ENCODE measurements at places on chromosomes 7 and 10.

DNA sequence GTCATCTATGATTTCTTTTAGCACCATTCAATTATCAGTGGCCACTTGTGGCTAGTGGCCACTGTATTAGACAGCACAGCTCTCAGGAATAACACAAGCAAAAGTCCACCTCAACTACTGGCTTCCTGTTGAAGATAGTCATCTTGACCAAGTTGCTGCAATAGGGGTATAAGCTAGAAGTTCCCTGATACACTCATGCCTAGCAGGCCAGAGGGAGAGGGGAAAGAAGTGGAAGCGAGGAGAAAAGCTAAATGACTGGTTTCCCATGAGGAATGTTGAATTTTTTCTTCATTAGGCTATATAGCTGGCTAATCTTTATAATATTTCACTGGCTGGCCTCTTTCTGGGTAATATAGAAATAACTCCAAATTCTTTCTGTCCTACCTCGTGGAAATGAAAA lies 327.5 kb upstream of the MEOX2 start:
- no peak for DNase-seq

DNA sequence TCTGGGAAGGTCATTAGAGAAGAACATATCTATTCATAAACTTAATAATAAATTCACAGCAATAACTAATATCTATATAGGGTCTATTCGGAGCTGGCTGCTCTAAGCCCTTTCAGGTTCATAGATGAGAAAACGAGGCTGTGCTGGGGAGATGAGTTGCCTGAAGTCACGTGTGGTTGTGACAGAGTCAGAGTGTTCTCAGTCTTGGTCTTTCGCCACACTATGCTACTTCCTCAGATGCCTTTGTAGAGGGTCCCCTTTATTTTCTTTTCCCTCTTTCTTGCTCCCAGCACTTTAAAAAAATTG lies 43.7 kb upstream of the FAM180A start:
- no peak for DNase-seq

GRCh38 chr7:98458090-98458875 lies 57.4 kb upstream of the BAIAP2L1 start:
- DNase-seq: no peak

GRCh38 chr7:143408686-143409561 lies at the start of gene EPHA1:
TSS of gene EPHA1 (minus strand) at chr7:143408856. CDS start at chr7:143408805, 51 bp downstream.
- DNase-seq: peak; percentile 75

GRCh38 chr7:74658178-74659004 lies 873 bp downstream of the GTF2I start:
- DNase-seq: peak; percentile 94

DNA sequence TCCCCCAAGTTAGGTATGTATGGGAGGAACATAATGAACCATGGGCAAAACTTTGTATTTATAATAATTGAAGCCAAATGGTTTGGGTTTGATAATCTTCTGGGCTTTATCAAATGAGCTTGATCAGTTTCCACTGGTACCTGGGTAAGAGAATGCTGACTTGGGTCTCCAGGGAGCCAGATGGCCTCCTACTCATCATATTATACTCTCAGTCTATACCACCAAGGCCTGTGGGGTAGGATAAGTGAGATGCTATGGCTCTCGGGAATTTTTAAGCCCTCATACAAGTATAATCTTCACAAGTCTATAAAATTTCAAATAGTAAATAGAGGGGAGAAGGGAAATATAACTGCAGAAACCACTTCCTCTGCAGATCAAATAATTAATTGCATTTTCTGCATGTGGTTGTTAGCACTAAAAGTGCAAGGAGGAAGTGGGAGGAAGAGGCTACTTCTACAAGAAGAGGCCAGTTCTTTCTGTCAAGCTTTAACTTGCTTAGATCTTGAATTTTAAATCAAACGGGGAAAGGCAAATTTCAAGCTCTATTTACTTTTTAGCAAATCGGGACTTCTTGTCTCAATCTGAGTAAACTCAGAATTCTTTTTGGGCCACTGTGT lies 349.0 kb downstream of the SORCS1 start:
- DNase-seq: no peak

- DNase-seq: no peak
Observed at GRCh38 chr10:132602614-132603013, 65.0 kb downstream of the INPP5A start.

DNA sequence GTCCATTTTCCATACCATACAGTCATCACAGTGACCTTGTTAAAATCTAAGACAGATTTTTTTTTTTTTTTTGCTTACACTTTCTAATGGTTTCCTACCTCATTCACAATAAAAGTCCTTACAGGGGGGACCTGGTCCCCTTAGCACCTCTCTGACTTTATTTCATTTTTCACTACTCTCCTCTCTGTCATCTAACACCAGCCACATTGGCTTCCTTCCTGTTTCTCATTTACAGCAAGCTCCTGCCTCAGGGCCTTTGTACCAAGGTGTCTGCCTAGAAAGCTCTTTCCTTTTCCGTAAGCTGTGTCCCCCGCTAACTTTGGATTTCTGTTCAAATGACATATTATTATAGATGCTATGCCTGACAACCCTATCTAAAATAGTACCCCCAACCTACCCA lies 27.7 kb downstream of the CC2D2B start:
- no peak for DNase-seq

DNA sequence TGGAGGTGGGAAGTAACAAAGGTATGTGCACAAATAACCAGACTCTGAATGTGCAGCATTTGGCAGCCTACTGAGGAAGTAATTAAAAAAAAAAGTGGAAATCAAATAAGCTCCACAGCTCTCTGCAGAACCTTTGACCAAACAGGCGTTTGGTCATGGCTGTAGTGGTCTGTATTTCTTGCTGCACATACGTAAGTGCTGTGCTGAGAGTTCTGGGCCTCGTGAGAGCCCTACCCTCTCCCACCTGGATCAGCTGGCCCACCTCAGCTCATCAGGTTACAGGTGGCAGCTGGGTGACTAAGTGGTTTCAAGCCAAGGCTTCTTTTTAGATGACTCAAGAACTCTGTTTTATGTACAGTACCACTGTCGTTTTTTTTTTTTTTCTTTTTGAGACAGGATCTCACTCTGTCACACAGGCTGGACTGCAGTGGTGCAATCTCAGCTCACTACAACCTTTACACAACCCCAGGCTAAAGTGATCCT lies 178.2 kb upstream of the KLF6 start:
- peak; percentile 49 for DNase-seq

- DNase-seq: peak; percentile 26
Observed at GRCh38 chr7:1920266-1920681, 250.2 kb downstream of the ELFN1 start.

DNA sequence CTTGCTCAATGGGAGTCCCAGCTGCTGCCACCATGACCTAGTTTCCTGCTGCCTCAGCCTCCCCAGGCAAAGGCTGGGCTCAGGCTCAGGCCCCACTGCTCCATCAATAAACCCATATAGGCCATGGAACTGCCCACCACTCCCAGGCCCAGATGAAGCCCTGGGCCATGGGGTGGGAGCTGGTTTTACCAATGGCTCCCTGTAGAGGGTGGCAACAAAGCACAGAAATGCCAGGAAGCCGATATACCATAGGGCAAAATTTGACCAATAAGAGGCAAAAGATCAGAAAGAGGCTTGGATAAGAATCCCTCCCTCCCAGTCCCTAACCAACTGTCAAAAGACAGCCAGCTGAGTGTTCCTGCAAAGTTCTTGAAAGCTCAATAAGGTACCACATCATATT lies 101.8 kb upstream of the DOCK1 start:
- no peak for DNase-seq
